Fibroblast of skin of right biceps (primary cell): ENCODE measurements at places on chromosomes 7 and 10.

DNA sequence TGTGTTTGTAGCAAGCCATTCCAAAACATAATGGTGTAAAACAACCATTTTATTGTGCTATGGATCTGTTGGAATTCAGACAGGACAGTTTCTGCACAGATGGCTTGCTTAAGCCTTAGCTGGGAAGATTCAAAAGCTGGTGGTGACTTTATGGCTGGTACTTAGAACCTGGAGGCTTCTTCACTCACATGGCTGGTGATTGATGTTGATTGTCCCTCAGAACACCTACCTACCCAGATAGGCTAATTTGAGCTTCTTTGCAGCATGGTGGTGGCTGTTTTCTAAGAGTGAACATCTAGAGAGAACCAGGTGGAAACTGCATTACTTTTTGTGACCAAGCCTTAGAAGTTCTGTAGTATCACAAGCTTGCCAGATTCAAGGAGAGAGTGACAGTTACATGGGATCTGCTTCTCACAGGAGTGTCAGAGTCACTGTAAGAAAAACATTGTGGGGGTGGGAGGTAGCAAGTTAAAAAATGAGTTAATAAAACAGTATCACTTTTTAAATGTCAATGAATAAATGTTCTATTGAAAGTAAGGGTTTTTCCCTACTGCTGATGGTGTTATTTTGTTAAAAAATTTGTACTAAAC lies 7.1 kb downstream of the R3HCC1L start:
- no peak for DNase-seq

DNA sequence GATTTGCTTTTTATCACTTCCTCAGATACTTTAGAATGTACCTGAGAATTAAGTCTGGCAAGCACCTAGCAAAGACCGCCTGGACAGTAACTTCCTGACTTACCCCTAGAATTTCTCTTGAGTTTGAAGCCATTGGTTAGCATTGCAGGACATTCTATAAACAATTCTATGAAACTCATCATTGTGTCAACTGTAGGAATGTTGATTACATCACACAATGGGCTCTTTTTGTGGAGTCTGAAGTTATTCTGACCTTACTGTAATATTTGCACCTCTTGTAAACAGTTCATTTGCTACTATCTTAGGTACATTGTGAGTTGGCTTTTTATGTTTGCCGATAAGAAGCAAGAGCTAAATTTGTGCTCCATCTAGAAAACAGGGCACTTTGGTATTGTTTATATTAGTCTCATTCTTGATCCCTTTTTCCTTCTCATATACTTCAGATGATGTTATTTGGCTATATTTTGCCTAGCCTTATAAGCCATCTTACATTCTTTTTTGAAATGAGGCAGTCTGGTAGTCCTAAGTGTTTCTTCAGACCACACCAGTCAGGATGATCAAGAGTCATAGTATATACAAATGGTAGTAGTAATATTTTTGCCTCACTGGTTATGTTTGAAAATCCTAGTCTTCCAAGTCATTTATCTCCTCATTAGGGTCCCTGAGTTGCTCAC lies 52.4 kb downstream of the CASD1 start:
- peak; percentile 31 for DNase-seq

DNA sequence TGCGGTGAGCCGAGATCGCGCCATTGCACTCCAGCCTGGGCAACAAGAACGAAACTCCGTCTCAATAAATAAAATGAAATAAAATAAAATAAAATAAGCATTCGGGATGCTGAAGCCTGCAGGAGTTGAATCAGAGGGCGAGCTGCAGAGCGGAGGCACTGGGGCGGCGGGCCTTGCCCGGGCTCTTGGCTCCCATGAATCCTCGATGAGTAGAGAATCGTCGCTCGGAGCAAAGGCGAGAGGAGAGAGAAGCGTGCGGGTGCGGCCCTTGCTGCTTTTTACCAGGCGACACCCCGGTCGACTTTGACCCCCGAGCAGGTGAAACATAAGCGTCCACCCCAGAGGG lies 168.3 kb downstream of the UBE2H start:
- DNase-seq = no peak

- DNase-seq = peak; percentile 11
These were observed 163.4 kb downstream of the RAPGEF5 start for GRCh38 chr7:22193450-22193983.

GRCh38 chr7:82049891-82050533 lies 280.2 kb upstream of the HGF start:
- DNase-seq = peak; percentile 89

GRCh38 chr7:101650579-101651081 lies 21.5 kb upstream of the MYL10 start:
- DNase-seq = no peak

DNA sequence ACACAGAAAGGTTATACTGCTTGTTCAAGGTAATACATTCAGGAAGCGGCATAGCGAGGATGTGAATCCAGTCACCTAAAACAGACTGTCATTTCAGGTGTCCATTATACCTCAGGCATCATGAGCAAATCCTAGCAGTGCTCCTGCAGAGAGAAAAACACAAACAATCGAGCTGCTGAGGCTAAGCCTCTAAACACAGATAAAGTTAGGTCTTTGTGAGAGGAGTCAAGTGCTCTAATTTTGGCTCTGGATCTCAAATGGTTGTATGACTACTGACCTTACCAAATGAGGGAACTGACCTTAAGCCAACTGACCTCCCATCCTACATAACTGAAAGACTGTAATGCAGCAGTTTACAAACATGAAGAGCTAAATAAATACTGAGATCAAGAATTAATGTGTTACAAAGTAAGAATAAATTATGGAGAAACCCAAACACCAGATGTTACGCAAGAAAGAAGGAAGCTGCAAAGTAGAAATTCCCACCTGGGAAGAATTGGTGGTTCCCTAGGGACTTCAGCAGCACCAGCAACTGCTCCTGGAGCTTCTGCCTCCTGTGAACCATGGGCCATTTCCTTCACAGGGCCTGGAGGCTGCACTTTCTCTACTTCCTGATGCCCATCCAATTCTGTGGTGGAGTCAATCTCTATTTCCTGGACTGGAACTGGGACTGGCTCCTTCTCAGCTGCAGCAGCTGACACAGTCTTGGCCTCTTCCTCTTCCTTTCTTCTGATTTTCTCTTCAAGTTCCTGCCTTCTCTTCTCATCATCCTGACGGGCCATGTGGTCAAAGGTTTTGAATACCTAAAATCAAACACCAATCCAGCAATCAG lies 5.8 kb downstream of the NUDCD3 start:
- no peak for DNase-seq

- no peak for DNase-seq
These were observed 98.8 kb downstream of the CUX1 start for GRCh38 chr7:101916041-101916800.
